ENCODE measurements at places on chromosomes 7 and 10. TPM values are rescaled to one million over a fixed set of nuclear protein-coding genes. Genes with fewer than 3 reads are reported as not detected.
A peak's percentile ranks its signal among the peaks of the same experiment; 100 is the strongest.

- H3K4me1 ChIP-seq = peaks cover 18% of the 10 kb centered on the region
- no peaks in the 10 kb centered on the region for H3K27me3 ChIP-seq
- peak overlapping the region; percentile 34 for H3K27ac ChIP-seq
- H3K4me3 ChIP-seq = no peak overlapping the region
- DNase-seq = peak; percentile 64
Observed at GRCh38 chr10:80137031-80137862, 4.7 kb downstream of the PLAC9 start.

GRCh38 chr10:70494536-70494935 is 16.0 kb downstream of the PALD1 start:
- no peaks in the 10 kb centered on the region for H3K36me3 ChIP-seq
- H3K27ac ChIP-seq = no peak overlapping the region
- no peaks in the 10 kb centered on the region for H3K27me3 ChIP-seq
- H3K4me1 ChIP-seq = peaks cover 28% of the 10 kb centered on the region
- no peak overlapping the region for H3K4me3 ChIP-seq
- no peak for DNase-seq

- peaks cover 10% of the 10 kb centered on the region for H3K4me1 ChIP-seq
- H3K27ac ChIP-seq = no peak overlapping the region
- no peaks in the 10 kb centered on the region for H3K27me3 ChIP-seq
- peak; percentile 43 for DNase-seq
- H3K36me3 ChIP-seq = no peaks in the 10 kb centered on the region
- H3K4me3 ChIP-seq = no peak overlapping the region
Observed at GRCh38 chr7:41977151-41977651, 259.8 kb downstream of the GLI3 start.

GRCh38 chr7:139993169-139993568 is 69.6 kb downstream of the PARP12 start:
- no peaks in the 10 kb centered on the region for H3K4me1 ChIP-seq
- no peak for DNase-seq
- no peak overlapping the region for H3K27ac ChIP-seq
- no peaks in the 10 kb centered on the region for H3K36me3 ChIP-seq
- H3K4me3 ChIP-seq = no peak overlapping the region

DNA sequence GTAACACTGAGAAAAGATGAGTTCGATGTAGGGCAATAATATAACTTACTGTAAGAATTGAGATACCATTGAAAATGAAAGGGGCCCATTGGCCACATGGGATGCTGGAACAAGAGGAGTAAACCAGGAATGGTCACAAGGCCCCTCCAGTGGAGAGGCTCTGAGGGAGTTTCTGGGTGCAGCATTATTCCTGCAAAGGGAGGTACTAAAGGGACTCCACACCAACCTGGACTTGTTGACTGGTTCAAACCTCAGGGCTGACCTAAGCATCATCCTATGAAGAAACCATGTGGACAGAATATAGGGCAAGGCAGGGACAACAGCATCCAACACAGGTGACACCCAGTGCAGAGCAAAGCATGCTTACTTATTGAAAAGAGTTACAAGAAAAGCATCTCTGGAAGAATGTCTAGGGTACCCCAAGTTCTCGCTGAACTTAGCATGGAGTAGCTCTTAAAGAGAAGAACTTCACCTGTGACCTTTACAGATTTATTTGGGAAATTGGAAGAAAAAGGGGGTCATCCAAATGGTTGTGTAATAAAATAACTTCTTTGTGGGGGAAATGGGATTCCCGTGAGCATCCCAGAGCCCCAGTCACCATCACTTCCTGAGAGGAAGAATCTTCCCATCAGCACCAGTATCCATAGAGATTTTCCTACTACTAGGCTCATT is 34.7 kb downstream of the PRSS2 start:
- H3K36me3 ChIP-seq = no peaks in the 10 kb centered on the region
- H3K27me3 ChIP-seq = no peaks in the 10 kb centered on the region
- no peak for DNase-seq
- no peak overlapping the region for H3K4me3 ChIP-seq

DNA sequence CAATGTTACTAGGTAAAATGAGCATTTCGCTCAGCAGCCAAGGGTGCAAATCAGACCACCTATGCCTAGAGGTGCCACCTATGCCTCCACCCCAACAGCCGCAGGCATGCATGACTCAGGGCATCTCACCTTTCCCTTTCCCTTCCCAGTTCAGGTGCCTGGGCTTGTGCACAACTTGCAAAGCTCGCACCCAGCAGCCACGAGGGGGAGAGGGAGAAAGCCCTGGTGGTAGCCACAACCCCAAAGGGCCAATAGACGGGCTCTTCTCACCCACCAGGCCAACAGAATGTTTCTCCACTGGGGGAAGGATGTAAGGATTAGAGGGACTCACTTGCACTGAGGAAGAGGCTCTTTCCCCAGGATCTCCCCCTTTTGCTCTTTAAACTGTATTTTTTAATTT is 462.3 kb upstream of the PCDH15 start:
- no peaks in the 10 kb centered on the region for H3K27me3 ChIP-seq
- no peaks in the 10 kb centered on the region for H3K4me1 ChIP-seq
- DNase-seq = no peak
- H3K4me3 ChIP-seq = no peak overlapping the region
- H3K36me3 ChIP-seq = no peaks in the 10 kb centered on the region
- H3K27ac ChIP-seq = no peak overlapping the region

The HK1 gene
- 62.3 TPM for total RNA-seq

The HTR5A gene
- total RNA-seq = 0.87 TPM
